ENCODE measurements at places on chromosomes 7 and 10.

DNA sequence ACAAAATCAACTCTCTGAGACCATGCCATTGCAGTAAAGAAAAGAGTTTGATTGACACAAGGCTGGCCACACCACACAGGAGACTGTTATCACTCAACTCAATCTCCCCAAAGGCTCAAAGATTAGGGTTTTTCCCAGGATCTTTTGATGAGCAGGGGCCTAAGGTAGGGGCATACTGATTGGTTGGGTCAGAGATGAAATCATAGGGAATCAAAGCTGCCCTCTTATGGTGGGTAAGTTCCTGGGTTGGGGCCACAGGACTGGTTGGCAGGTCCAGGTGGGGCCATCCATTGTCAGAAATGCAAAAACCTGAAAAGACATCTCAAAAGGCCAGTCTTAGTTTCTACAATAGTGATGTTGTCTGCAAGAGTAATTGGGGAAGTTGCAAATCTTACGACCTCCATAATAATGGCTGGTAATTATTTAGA is 91.6 kb downstream of the AKR1D1 start:
- peak; percentile 92 for DNase-seq

- DNase-seq, result no peak
Observed at GRCh38 chr10:70212879-70213278, 20.4 kb downstream of the PPA1 start.

DNA sequence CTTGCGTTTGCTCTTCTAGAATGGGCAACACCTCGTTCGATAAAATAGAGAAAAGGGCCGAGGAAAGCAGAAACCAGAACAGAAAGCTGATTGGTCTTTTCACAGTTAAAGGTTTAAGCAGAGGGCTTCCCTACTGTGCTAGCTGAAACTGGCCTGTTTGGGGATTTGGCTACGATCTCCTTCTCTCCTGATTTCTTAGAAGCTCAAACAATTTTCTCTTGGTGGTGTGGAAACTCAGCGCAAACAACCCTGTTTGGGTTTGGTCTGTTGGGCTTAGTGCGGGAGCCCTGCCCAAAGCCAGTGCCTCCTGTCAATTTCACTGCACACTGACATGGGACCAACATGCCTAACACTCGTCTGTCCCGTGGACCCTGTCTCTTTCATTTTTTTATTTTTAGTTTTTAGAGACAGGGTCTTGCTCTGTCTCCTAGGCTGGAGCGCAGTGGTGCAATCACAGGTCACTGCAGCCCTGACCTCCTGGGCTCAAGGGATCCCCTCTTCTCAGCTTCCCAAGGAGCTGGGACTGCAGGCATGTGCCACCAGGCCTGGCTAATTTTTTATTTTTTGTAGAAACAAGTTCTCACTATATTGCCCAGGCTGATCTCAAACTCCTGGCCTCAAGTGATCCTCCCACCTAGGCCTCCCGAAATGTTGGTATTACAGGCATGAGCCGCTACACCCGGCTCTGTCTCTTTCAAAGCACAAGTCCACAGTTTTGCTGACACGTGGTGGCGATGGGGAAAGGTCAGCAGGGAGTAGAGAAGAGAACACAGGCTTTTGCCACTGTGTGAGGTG is 16.5 kb upstream of the BNIP3 start:
- DNase-seq, result no peak

DNA sequence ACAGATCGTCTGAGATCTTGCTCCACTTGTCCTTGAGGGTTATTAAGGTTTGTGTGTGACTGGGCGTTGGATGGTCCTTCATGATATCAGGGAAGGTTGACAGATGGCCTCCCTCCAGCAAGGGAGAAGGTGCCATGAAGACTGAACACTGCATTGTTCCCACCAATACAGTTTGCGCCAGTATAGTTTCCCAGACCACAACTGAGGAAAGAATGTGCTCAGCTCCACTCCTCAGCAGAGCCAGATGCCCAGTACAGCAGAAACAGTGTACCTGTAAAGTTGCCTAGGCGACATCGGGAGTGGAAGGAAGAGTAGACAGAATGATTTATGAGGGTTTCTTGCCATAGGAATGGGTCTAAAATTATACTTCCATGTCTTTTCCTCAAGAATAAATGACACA is 137.5 kb downstream of the ST7 start:
- no peak for DNase-seq

GRCh38 chr7:28686418-28686800 is 271.7 kb downstream of the TRIL start:
- DNase-seq, result no peak

DNA sequence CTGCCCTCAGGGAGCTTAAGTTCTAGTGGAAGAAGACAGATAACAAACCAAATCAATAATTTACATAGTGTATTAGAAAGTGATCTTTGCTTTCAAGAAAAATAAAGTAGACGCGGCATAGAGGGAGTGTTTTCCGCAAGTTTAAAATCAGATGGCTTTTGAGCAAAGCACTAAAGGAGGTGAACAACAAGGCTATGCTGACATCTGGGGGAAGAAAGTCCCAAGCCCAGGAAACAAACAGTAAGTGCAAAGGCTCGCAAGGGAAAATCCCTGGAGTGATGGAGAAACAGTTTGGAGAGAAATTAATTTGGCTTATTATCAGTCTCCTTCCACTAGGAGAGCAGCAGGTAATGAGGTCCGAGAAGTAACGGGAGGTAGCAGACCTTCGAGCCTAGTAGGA is 1.9 kb upstream of the CNNM2 start:
- no peak for DNase-seq

GRCh38 chr7:29424295-29424983 is 139.2 kb upstream of the PRR15 start:
- DNase-seq, result no peak

- no peak for DNase-seq
Observed at GRCh38 chr10:59872892-59873463, 33.4 kb downstream of the CCDC6 start.

GRCh38 chr10:24448351-24448999 is 239.5 kb downstream of the KIAA1217 start:
- DNase-seq, result no peak

- no peak for DNase-seq
Observed at GRCh38 chr10:15558136-15558535, 161.6 kb downstream of the ITGA8 start.

GRCh38 chr10:50991456-50992355 is 82.6 kb upstream of the PRKG1 start:
- DNase-seq, result no peak

Measured in HAP-1 (cell line).